Right renal pelvis (tissue), 4 donors: ENCODE measurements at places on chromosomes 5 and 9. TPM values are rescaled to one million over a fixed set of nuclear protein-coding genes. Genes with fewer than 3 reads are reported as not detected.

DNA sequence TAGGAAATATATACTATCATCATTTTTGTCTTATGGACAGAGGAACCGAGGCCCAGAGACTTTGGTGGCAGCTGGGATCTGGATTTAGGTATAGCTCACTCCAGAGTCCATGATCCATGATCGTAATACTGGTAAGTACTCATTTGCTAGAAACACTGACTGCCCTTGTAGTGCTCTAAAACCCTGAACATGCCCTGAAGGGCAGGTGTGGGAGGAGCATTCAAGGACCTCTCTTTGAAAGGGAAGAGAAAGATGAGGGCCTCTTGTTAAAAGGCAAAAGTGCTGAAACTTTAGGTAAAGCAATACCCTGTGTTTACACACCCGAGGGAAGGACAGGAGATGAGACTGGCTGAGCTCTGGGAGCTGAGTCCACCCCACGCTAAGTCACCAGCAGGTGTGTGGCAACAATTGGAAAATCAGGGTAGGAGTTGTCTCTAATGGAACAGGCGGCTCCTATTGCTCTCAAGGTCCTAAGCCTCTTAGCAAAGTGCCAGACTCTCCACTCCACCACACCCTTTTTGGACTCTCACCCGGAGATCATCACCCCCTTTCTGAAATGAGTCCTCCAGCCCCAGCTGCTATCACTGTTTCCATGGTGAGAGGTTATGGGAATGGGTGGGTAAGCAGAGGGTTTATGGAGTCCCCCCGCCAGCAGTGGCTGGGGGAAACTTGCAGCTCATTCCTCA, 34.8 kb downstream of the TRPC7 start:
- DNase-seq, result no peak

DNA sequence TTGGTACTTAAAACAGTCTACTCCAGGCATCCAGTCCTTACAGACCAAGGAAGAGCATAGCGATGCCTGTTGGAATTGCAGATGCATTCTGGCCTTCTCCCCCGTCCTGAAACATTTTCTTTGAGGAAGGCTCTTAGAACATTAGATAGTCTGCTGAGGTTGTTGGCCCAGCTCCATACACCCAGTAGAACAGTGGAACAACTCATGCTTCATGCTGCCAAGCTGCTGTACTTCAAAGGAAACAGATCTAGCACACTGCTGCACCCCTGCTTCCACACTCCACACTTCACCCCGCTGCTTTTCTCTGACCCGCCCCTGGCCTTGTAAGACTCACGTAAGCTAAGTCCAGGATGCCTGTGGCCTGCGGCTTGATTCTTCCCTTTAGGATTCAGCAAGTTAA, 33.4 kb upstream of the NCS1 start:
- no peak for DNase-seq

DNA sequence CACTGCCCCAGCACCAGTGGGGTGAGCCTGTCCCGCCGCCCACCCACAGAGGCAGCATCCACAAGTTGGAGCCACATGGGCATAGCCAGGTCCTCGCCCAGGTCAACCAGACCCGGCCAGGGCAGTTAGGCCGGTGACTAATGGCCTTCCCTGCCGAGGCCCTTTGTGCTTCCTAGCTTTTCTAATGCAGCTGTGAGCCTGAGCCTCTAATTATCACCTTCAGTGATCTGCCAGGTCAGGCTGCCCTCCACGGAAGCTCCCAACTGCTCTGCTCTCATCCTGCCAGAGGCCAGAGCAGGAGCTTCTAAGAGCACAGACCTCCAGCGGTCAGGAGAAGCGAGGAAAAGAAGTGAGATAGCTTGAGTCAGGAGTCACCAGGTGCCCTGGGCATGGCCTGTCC, 87.1 kb upstream of the PPP1R26 start:
- no peak for DNase-seq

GRCh38 chr9:80932181-80932580, 757.2 kb downstream of the TLE1 start:
- no peak for DNase-seq

PPP1R26 gene
- polyA plus RNA-seq, result 31.7 TPM

UIMC1 gene
- 38.2 TPM for polyA plus RNA-seq

PJA2 gene
- 159 TPM for polyA plus RNA-seq
